ENCODE measurements at places on chromosomes 11 and 22.

- no peak for DNase-seq
Observed at GRCh38 chr22:39306456-39307361, 12.7 kb downstream of the RPL3 start.

GRCh38 chr11:47296045-47296444 is 26.1 kb downstream of the MADD start:
- peak; percentile 82 for DNase-seq

GRCh38 chr22:44133901-44134571 is 46.7 kb upstream of the PARVG start:
- DNase-seq, result no peak

DNA sequence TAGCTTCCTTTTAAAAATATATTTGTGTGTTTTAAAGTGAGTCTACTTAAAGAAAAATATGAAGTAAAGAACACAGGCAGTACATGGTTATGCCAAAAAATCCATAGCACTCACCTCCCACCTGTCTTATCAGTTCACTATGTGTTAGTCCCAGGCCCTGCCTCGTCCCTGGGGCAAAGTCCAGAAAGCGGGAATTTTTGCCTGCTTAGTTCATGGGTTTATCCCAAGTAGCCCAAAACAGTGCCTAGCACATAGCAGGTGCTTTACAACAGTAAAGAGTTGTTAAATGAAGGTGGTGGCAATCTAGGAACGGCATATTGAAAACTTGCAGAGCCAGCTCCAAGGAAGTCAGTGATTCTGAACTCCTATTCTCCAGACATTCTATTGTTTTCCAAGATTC is 154.0 kb downstream of the MN1 start:
- no peak for DNase-seq

GRCh38 chr11:75352588-75353206 is 1.2 kb upstream of the ARRB1 start:
- peak; percentile 67 for DNase-seq

- DNase-seq, result peak; percentile 5
Observed at GRCh38 chr11:32830413-32830738, 649 bp downstream of the PRRG4 start.

GRCh38 chr11:87892291-87892690 is 283.0 kb downstream of the RAB38 start:
- no peak for DNase-seq

DNA sequence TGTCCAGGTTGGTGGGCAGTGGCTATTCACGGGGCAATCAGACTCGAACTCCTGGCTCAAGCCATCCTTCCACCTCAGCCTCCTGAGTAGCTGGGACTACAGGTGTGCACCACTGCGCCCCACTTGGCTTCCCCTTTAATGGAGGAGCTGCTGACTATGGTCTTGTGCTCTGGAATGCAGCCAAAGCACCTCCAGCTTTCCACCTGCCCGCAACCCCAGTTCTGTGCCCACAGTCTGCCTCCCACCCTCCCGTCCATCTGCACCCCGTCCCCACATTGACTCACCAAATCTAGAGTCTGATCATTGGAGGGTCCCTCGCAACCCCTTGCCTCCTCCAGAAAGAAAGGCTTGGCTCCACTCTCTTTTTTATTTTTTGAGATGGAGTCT is 41.0 kb downstream of the KCNJ4 start:
- no peak for DNase-seq

DNA sequence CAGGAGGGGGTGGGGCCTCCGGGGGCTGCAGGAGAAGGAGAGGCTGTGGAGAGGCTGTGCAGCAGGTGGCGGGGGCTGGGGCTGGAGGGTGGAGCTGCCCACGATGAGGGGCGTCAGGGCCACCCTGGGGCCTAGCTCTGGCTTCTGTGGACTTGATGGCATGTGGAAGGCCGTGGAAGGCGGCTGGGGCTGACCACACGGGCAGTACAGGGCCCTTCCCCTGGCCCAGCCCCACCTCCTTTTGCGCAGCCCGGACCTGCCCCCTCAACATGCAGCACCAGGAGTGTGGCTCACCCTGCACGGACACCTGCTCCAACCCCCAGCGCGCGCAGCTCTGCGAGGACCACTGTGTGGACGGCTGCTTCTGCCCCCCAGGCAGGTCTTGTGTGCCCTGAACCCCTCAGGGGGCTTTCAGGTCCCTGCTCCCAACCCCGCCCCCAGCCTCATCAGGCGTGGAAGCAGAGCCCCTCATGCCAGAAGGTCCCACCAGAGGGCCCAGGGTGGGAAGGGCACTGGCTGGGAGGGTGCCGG is 6.1 kb downstream of the MUC5B start:
- DNase-seq, result no peak

GRCh38 chr22:28942801-28943500 is 59.6 kb downstream of the ZNRF3 start:
- DNase-seq, result no peak

GRCh38 chr11:94742665-94743064 is 25.5 kb upstream of the AMOTL1 start:
- DNase-seq, result no peak

- DNase-seq, result peak; percentile 69
Observed at GRCh38 chr22:24592851-24593558, at the start of gene LRRC75B. TSS of gene LRRC75B (minus strand) at chr22:24593073. CDS start at chr22:24593039, 34 bp downstream.

- no peak for DNase-seq
Observed at GRCh38 chr22:46393873-46394272, 58.4 kb downstream of the TRMU start.

- no peak for DNase-seq
Observed at GRCh38 chr11:67392183-67392715, 463 bp downstream of the RAD9A start.

DNA sequence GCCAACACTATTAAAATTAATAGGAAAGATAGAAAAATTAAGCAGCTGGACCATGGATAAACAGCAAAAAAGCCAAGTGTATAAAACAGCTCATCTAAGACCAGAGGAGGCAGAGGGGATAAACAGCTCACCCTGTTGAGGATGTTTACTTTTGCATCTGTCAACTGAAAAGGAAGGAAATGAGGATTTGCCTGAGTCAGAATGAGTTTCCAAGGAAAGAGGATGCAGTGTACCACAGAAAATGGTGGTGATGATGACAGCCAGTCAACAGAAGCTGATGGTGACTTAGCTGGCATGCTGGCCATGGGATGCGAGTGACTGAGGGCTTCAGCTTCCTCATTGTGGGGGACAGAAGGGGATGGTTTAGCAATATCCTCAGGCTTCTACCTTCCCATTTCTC is 183.5 kb downstream of the KIRREL3 start:
- DNase-seq, result no peak

- DNase-seq, result no peak
Observed at GRCh38 chr11:67255864-67256263, 10.4 kb upstream of the GRK2 start.

GRCh38 chr11:68661014-68661413 is 23.3 kb upstream of the GAL start:
- no peak for DNase-seq

DNA sequence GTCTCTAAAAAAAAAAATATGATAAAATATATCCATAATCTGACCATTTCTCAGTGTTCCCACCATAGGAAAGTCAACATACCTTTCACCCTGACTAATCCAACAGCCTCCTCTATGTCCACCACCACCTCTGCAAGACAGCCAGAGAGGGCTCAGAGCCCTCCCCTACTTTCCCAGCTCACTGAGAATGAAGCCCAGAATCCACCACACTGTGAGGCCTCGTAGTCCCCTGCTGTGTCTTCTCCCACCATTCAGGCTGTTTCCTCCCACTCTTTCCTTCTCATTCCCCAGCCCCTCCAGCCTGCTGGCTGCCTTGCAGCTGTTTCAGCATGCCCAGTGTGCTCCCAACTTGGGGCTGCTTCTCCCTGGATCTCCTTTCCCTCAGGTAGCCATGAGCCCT is 27.0 kb downstream of the SGSM3 start:
- DNase-seq, result no peak

GRCh38 chr11:121149116-121149515 is 48.1 kb downstream of the TECTA start:
- no peak for DNase-seq

DNA sequence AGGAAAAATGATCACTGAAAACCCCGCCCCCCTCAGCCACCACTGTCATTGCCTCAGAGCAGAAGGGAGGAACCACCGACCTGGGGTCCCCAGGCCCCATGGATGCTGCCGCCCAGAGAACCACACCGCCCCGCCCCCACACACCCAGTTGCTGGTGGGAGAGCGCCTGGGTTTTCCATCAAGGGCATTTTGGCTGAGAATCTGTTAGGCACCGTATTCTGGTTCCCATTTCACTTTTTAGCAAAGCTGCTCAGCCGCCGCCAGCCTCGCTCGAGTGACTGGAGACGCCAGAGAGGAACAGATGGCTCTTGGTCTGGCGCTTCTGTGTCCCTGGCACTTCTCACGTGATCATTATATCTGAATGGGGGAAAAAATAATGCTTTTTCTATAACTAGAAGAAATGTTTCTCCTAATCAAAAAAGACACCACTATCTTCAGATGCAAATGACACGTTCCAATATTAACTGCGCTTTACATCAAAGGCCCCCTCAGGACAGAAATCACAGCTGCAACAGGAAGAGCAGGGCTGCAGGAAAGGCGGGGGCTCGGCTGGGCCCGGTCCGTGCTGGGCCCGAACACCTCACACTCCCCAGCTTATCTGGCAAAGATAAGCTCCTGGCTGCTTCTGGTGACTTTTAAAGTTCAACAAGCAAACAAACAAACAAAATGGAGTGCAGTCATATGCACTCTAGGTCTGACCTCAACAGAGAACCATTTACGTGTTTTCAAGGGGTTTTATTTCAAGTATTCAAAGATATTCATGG is 149.8 kb downstream of the MPPED1 start:
- no peak for DNase-seq

DNA sequence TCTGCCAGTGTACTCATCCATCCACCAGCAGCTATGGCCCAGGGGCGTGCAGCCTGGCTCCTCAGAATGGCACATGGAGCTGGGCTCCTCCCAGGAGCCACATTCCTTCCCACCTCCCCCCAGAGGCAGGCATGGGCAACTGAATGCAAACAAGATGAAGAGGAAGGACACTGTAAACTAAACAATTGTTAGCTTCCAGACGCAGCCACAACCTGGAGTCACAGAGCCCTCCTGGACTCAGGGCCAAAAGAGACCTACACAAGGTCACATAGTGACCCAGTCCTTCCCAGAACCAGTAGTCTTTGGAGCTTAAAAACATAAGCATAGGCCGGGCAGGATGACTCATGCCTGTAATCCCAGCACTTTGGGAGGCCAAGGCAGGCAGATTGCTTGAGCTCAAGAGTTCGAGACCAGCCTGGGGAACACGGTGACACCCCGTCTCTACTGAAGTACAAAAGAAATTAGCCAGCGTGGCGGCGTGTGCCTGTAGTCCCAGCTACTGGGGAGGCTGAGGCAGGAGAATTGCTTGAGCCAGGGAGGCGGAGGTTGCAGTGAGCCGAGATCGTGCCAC is 30.7 kb upstream of the CLDN5 start:
- no peak for DNase-seq

DNA sequence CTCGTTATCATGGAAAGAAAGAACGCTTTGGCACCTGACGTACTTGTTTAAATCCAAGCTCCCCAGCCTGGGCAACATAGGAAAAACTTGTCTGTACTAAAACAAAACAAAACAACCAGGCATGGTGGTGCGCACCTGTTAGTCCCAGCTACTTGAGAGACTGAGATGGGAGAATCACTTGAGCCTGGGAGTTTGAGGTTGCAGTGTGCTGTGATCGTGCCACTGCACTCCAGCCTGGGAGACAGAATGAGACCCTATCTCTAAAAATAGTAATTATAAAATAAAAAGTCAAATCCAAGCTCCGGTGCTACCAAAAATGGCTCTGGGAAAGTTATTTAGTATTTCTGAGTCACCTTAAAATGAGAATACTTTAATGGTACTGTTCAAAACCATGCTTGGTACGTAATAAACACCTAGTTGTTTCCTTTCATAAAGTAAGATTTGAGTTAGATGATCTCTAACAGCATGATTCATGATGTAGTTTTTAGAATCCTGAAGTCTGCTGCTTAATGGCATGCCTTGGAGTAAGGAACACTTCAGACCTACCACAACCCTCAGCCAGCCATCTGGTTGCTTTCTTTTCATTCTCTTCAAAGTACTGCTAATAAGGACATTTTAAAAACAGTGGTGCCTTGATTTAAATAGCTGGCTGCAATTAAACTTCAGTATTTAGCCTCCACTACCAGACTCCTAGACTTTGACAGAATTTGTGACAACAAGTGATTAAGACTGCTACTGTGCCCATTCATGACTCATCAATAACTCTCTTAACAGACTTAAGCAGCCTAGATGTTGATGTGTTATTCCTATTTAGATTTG is 8.4 kb downstream of the PPME1 start:
- DNase-seq, result no peak

DNA sequence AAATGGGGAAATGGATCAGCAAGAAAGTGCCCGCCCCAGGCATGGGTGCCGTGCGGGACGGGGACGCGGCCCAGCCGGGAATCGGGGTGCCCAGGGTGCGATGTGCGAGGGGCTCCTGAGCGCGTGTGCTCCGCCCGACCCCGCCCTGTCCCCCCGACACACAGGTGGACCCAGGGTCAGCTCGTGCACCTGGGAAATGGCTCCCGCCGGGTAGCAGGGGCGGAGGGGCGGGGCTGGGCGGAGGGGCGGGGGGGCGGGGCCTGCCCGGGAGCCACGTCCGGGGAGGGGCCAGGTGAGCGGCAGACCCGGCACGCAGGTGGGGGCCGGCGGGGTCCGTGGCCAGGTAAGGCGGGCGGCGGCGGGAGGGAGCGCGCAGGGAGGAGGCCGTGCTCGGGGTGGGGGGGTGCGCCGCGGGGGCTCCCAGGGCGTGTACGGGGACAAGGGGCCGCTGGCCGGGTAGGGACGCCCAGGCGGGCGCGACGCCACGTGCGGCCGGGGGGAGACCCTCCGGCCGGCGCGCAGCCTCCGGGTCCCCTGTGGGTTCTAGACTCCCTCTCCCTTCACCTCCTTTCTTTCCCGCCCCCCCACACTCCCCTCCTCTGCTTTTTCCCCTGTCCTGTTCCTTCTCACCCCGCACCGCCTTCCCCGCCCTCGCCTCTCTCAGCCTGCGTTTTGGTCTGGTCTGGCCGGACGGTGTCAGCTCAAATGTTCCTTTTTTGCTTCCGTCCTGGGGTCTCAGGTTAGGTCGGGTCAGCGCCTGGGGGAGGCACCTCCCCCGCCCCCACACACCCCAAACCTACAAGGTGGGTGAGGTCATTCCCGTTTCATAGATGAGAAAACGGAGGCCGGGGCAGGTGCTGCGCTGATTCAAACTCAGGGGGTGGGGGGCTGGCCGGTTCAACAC is at the start of gene ARHGAP8:
Gene ARHGAP8, plus strand, starts transcription at position 291 of the 904 bp plus-strand sequence. CDS start 33,953 bp downstream, outside the sequence.
- peak; percentile 63 for DNase-seq

GRCh38 chr11:67022341-67022933 is 497 bp upstream of the SYT12 start:
- peak; percentile 40 for DNase-seq

DNA sequence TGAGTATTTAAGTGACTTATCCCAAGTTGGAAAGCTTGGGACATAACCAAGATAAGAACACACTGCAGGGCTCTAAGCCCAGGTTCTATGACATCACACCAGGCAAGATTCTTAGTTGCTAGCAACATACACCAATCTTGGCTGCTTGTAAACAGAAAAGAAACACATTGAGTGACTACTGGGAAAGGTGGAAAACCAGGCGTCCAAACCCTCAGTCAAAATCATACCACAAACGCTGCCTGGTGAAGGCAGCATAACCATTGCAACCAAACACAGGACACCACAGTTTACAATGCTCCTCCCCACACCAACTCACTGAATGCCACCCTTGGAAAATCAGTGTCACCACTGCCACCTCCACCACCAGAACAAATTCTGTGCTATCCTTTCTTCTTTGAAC is 379.9 kb downstream of the TTC28 start:
- DNase-seq, result no peak

- peak; percentile 32 for DNase-seq
Observed at GRCh38 chr11:127061947-127062346, 61.4 kb upstream of the KIRREL3 start.
